ENCODE measurements at places on chromosomes 11 and 22. TPM values are rescaled to one million over a fixed set of nuclear protein-coding genes. Genes with fewer than 3 reads are reported as not detected.

Gene HTR3A
- total RNA-seq: not detected

Gene C11orf86
- not detected for total RNA-seq

Gene SLC22A9
- not detected for total RNA-seq

DNA sequence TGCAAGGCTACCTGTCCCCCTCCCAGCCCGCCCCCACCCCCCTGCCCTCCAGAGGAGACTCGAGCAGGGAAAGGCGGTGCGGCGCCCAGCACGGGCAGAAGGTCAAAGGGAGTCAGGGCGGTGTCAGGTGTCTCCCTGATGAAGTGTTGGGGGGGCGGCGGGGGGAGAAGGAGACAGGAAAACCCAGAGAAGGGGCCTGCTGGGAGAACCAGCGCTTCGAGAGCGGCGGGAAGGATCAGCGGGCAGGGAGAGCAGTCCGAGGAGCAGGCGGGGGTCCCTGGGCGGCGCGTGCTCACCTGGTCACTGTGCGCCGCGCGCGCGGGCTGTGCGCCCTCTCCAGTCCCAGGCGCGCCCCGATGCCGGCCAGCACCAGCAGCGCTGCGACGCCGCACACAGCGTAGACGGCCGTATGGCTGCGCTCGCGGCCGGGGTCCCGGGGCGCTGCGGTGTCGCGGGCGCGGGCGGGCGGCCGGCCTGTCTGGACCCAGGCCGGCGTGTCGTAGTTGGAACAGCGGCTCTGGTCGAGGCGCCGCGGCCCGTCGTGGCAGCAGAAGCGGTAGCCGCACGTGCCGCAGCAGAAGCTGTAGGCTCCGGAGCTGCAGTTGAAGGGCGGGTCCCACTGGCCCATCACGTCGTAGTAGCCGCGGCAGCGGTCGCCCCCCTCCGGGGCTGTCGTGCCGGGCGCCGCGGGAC, 886 bp downstream of the SHISA8 start:
- DNase-seq: no peak
- no peak overlapping the region for H3K27ac ChIP-seq
- H3K4me3 ChIP-seq: no peak overlapping the region
- peaks cover 57% of the 10 kb centered on the region for H3K4me1 ChIP-seq

GRCh38 chr22:33838644-33839043, 81.6 kb downstream of the LARGE1 start:
- no peaks in the 10 kb centered on the region for H3K4me1 ChIP-seq
- H3K27me3 ChIP-seq: no peaks in the 10 kb centered on the region
- DNase-seq: no peak
- H3K4me3 ChIP-seq: no peak overlapping the region
- H3K36me3 ChIP-seq: no peaks in the 10 kb centered on the region

GRCh38 chr22:49398646-49399045, 429.0 kb downstream of the BRD1 start:
- no peak overlapping the region for H3K27ac ChIP-seq
- H3K27me3 ChIP-seq: no peaks in the 10 kb centered on the region
- no peaks in the 10 kb centered on the region for H3K36me3 ChIP-seq
- H3K4me3 ChIP-seq: no peak overlapping the region

Gene OR6A2
- total RNA-seq: 0.06 TPM

DNA sequence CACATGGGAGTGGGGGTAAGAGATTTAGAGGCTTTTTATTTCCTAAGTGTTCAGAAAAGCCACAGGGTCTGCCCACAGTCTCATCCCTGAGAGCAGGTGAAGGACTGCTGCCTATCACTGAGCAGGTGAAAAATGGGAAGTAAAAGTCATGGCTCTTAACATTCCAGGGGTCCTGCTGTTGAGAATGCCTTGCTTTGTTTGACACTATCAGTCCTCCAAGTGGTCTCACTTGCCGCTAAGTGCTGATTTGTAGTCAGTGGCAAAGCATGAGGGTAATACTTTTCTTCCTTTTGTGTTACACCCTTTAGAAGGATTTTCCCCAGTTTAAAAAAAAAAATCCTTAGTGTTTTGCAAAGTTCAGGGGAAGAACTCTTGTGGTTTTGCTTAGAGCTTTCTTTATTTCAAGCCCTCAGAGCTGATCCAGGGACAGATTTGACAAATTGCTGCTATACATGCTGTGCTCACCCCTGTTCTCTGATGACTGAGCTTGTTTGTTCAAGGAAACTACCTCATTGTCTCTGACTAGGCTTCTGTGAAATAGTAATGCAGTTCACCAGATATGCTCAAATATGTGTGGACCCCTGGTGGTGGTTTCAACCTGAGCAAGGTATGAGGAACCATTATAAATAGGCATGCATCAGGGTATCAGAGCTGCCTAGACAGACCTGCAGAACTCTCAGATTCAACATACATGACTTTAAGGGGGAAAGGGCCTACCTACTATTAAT, 141.0 kb downstream of the ARHGAP42 start:
- DNase-seq: no peak
- H3K36me3 ChIP-seq: no peaks in the 10 kb centered on the region
- H3K4me1 ChIP-seq: no peaks in the 10 kb centered on the region
- no peaks in the 10 kb centered on the region for H3K27me3 ChIP-seq

- peak within 1 kb of the TSS; percentile 64 for H3K4me3 ChIP-seq
- no peaks in the 10 kb centered on the region for H3K27me3 ChIP-seq
- peaks cover 63% of the 10 kb centered on the region for H3K4me1 ChIP-seq
- H3K27ac ChIP-seq: peak within 1 kb of the TSS; percentile 93
- peaks cover 7% of the 10 kb centered on the region for H3K36me3 ChIP-seq
These were observed at the start of gene UCP2 for GRCh38 chr11:73982595-73982989. UCP2 (minus strand) TSS chr11:73982843; CDS start chr11:73978378, 4,465 bp downstream.

GRCh38 chr11:131745405-131745804, 375.0 kb downstream of the NTM start:
- no peaks in the 10 kb centered on the region for H3K36me3 ChIP-seq
- H3K27me3 ChIP-seq: no peaks in the 10 kb centered on the region

DNA sequence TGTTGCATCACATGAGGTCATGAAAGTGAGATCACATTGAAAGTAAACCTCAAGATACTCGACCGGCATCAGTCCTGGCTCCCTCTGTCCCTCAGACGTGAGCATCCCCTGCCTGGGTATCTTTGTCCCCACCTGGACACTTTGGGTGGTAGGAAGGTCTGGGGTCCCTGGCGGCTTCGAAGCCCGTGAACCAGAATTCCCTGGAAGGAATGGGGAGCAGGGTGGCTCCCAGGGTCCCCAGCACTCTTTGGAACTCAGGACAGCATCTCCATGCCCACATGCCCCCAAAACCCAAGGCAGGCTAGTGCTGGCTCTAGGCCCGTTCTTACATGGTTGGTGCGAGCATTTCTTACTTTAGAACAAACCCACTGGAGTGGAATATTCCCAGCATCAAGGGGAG, 7.5 kb downstream of the DERL3 start:
- no peaks in the 10 kb centered on the region for H3K27me3 ChIP-seq
- H3K36me3 ChIP-seq: peaks cover 81% of the 10 kb centered on the region
- no peak overlapping the region for H3K4me3 ChIP-seq
- no peak for DNase-seq

DNA sequence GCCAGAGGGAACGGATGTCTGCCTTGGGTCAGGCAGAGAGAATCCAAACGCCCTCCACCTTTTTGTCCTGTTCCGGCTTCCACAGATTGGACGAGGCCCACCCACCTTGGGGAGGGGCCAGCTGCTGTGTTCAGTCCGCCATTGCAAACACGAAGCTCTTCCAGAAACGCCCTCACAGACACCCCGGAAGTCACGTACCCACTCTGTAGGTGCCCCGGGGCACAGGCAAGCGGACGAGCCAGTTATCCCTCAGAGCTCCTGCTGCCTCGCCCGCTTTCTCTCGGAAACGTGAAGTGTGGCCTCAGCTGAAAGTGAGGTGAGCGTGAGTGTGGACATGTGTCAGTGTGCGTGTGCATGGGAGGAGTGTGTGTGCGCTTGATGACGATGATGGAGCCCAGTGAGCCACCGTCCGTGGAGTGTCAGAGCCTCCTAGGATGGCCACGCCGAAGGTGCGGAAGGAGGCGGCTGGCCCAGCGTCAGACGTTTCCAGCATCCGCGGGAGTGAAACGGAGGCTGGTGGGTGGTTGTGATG, 869.2 kb downstream of the TBC1D22A start:
- no peak for DNase-seq
- H3K4me1 ChIP-seq: no peaks in the 10 kb centered on the region
- H3K36me3 ChIP-seq: no peaks in the 10 kb centered on the region
- H3K27ac ChIP-seq: no peak overlapping the region
- no peaks in the 10 kb centered on the region for H3K27me3 ChIP-seq
- H3K4me3 ChIP-seq: no peak overlapping the region

Gene MS4A3
- total RNA-seq: not detected

Gene OR5M10
- total RNA-seq: not detected

GRCh38 chr11:72642884-72643522, 31.2 kb downstream of the PDE2A start:
- H3K27ac ChIP-seq: peak overlapping the region; percentile 46
- peaks cover 1% of the 10 kb centered on the region for H3K27me3 ChIP-seq
- peak; percentile 46 for DNase-seq
- no peaks in the 10 kb centered on the region for H3K36me3 ChIP-seq
- H3K4me3 ChIP-seq: peak overlapping the region; percentile 61
- H3K4me1 ChIP-seq: peaks cover 27% of the 10 kb centered on the region

GRCh38 chr11:134638796-134639430, 226.9 kb upstream of the B3GAT1 start:
- no peak for DNase-seq
- H3K4me1 ChIP-seq: no peaks in the 10 kb centered on the region
- no peak overlapping the region for H3K4me3 ChIP-seq
- H3K27me3 ChIP-seq: no peaks in the 10 kb centered on the region

Gene PLA2G3
- total RNA-seq: 8.1 TPM

Gene CRYBB1
- not detected for total RNA-seq

Measured in upper lobe of left lung (tissue), 6 donors.